Vagina (tissue), 2 donors: ENCODE measurements at places on chromosomes 2 and 18. TPM values are rescaled to one million over a fixed set of nuclear protein-coding genes. Genes with fewer than 3 reads are reported as not detected.

Gene RTP5
- total RNA-seq, result not detected

Gene ALPI
- total RNA-seq, result not detected

Gene RIT2
- not detected for total RNA-seq

Gene HMSD
- total RNA-seq, result not detected

Gene BOLL
- not detected for total RNA-seq

Gene TMEM18
- total RNA-seq, result 21.1 TPM

Gene RAX
- not detected for total RNA-seq

Gene TLX2
- 6.6 TPM for total RNA-seq

Gene GALNT5
- total RNA-seq, result 3.2 TPM
